ENCODE measurements at places on chromosomes 12 and 14.

GRCh38 chr12:29264424-29264823, 115.3 kb downstream of the FAR2 start:
- no peak for DNase-seq

DNA sequence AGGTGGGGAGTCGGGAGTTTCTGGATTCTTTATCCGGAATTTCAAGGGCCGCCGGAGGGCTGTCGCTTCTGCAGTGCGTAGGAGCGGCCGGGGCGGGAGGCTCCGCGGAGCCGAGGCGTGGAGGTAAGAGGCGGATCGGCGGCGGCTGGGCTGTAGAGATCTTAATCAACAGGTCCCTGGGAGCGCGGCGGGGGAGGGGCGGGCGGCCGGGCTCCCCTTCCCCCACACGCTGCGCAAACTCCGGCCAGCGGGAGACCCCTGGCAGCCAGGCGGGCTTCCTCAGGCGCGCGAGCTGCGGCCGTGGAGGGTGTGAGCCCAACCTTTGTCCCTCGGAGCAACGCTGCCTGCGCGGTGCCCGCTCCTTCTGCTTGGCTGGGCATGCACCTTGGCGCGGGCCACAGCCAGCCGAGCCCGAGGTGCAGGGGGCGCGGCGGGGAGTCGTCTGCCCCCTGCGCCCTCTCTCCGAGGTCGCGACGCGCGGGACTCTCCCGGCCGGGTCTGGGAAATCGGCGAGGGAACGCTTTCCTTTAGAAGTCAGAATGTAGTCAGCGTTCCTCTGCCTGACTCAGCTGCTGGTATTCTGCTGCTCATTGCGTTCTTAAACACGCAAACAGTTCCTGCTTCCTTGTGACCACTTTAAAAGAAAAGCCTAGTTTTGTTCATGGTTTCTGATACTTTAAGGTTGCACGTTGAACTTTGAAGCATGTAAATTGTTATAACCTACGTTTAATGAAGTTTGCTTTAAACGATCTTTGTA, at the start of gene PALS1:
TSS of gene PALS1 (plus strand) at position 25 of the 757 bp plus-strand sequence. CDS start 37,736 bp downstream, outside the sequence.
- no peak for DNase-seq

DNA sequence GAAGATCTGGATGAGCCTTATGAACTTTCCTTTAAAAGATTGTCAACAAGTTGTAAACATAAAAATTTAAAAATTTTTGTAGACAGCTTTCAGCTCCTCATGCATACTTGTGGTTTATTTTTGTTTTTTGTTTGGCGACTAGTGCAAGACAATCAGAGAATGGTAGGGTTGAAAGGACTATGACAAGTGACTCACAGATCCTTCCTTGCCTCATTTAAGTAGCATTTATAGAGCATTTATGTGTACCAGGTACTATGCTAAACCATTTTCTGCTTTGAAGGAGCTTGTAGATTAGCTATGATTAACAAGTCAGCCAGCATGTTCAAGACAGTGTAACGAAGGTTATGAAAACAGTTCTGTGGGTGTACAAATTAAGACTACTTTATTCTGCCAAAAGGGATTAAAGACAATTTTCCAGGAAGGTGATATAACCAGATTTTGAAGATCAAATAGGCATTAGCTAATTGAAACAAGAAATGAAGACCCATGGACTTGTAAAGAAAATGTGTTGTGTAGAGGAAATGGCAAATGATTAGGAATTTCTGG, 122.0 kb downstream of the PCNX1 start:
- no peak for DNase-seq

DNA sequence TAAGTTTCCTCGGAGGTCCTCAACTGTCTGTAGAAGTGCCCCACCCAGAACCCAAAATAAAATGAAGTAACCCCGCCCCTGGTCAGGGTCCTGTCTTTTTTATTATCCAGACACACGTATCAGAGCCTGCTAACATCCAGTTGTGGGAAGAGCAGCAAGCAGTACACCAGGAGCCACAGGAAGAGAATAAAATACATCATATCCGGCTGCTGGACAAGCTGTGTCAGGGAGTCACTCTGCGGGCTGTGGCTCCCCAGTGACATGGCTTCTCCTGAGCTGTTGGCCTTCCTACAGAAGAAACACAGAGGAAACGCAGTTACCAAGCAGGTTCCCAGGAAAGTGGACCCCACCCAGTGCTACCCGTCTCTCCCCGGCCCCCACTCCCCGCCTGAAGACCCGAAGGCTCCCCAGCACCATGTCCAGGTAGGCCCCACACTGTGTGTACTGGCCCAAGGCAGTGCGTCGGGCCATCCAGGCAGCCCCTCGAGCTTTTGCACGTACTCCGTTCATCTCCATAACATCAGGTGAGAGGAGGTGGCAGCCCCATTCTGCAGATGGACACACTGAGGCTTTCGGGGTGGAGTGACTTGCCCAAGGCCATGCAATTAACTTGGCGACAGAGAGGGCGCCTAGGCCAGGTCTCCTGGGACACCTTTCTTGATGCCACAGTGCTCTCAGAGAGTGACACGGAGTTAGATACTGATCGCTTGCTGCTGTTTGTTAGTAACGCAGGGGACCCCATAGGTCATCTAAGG, 34.3 kb upstream of the DICER1 start:
- no peak for DNase-seq

- no peak for DNase-seq
Observed at GRCh38 chr14:102086709-102086971, 204 bp downstream of the HSP90AA1 start.

- DNase-seq = no peak
Observed at GRCh38 chr12:132211816-132212215, 67.6 kb downstream of the NOC4L start.

- no peak for DNase-seq
Observed at GRCh38 chr12:54136844-54137580, 51.8 kb downstream of the SMUG1 start.

- DNase-seq = no peak
Observed at GRCh38 chr14:71526388-71526787, 405.8 kb upstream of the RGS6 start.

- DNase-seq = no peak
Observed at GRCh38 chr14:54489731-54490444, 1.1 kb upstream of the GMFB start.

DNA sequence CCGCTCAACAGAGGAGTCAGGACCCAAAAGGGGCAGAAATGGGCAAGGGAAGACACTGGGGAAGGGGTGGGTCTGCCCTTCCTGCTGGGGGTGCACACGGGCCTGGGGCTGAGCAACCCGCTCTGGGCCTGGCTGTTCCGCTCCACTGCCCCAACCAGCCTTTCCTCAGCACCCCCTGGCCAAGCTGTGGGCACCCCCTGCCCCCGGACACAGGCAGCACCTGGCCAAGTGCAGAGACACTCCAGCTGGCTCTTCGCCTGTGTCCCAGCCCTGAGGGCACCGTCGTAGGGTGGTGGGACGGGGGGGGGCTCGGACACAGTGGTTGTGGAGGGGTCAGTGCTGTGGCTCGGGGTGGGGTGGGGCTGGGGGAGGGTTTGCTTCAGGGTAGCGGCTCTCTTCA, 10.3 kb downstream of the PACS2 start:
- no peak for DNase-seq

- no peak for DNase-seq
Observed at GRCh38 chr12:45243963-45244362, 28.1 kb downstream of the ANO6 start.
